ENCODE measurements at places on chromosomes 6 and 20.
A peak's percentile ranks its signal among the peaks of the same experiment; 100 is the strongest.

GRCh38 chr6:53983301-53983700 lies 127.9 kb upstream of the MLIP start:
- no peak for DNase-seq

DNA sequence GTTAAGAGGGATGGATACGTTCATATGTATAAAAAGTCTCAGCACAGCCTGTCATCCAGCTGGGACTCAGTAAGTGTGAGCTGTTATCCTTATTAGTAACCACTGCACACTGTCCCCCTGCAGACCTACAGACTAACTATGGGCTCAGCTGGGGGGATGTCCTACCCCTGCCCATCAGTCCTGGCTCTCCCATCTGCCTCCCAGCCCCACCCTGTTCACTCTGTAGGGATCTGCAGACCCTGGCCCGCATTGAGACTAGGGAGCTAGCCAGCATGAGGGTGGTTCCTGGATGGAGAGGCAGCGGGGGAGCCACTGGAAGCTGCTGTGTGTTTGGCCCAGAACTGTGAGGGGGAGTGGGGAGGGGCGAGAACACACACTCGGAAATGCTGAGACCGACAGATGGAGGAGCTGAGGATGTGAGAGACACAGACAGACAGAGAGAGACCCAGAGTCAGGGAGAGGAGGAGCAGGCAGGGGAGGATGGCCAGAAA lies 17.1 kb downstream of the XKR7 start:
- DNase-seq: no peak

DNA sequence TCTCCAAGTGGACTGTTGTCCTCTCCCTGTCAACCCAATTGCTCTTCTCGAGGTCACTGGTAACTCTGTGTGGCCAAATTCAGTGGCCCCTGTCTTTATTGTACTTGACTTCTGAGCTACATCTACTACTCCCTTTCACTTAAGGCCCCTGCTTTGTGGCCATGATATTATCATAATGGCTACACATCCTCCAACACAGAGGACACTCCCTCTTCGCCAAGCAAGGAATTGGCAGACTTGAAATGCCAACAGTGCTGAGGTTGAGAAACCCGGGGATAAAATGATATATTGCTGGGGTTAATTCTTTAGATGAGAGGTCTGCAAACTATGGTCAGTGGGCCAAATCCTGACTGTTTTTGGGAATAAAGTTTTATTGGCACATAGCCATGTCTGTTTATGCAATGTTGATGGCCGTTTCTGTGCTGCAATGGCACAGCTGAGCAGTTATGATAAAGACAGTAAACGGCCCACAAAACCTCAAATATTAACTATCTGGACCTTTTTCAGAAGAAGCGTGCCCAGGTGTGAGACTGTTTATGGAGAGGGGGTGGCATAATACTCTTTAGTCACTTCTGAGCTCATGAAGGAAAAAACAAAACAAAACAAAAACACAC lies 12.0 kb upstream of the MRPS10 start:
- DNase-seq: no peak

GRCh38 chr6:7811441-7811840 lies 85.5 kb downstream of the BMP6 start:
- DNase-seq: no peak

DNA sequence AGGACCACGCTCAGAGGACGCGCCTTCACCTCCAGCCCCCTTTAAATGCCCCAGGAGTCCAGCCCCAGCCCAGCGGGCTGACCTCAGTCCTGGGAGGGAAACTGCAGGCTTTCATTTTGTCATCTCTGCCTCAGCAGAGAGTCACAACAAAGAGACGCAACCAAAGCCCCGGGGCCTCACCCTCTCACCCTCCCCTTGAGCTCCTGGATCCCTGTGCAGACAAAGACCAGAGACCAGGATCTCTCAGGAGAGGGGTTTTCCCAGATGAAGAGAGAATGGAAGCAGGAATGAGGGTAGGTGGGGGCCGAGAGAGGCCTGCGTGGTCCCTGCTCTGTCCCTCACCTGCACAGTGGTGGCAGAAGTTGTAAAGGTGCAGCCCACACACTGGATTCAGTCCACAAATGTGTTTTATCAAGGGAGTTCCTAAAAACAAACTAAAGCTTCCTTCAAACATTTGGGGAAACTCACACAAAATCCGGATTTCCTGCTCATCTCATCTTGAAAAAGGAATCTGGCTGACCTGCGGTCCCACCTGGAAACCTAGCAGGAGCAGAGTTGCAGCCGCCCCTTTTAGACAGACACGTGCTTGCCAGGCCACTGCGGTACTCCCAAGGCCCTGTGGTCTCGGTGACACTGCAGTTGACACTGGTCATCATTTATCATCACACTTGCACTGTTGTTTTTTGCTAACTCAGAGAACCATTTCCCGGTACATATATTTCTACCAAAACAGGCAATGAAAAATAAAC lies 27.1 kb downstream of the PTGIS start:
- no peak for DNase-seq

DNA sequence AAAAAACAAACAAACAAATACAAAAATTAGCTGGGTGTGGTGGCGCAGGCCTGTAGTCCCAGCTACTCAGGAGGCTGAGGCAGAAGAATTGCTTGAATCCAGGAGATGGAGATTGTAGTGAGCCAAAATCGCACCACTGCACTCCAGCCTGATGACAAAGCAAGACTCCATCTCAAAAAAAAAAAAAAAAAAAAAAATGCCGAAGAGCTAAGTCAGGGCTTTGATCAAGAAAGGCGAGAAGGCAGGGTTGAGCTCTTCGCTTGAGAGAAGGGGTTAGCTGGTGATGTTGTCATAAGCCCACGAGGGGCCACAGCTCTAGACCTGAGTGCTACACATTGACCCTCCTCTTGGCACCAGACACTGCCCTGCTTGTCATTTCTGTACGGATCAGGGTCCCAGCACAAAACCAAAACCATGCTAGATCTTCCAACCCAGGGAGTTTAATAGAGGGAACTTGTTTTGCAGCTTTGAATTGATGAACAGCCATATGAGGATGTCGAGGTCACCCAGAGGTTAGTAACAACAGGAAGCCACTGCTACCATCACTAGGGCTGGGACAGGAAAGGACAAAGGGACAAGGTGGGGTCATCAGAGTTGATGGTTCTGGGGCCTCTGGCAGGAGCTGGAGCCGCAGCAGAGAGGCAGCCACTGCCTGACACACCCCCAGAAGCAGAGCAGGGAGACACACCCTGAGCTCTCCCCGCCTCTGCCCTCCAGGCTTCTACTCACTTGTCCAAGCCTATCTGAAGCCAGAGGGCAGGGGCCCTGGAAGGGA lies 122.7 kb downstream of the SNX5 start:
- peak; percentile 6 for DNase-seq

DNA sequence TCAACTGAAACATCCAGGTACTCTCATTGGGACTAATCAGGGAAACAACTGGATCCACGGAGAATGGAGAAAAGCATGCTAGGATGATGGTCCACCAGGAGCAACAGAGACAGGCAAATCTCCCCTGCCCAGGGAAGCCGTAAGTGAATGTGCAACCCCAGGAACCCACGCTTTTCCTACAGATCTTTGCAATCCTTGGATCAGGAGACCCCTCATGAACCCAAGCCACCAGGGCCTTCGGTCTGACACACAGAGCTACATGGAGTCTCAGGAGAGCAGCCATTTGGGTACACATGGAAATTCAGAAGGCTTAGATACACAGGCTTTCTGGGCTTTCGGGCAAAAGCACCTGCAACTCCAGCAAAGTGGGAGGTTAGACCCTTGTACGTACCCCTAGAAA lies 122.1 kb upstream of the PTCHD4 start:
- no peak for DNase-seq

- DNase-seq: no peak
Measured at GRCh38 chr6:1696463-1696850, 86.7 kb downstream of the FOXC1 start.

DNA sequence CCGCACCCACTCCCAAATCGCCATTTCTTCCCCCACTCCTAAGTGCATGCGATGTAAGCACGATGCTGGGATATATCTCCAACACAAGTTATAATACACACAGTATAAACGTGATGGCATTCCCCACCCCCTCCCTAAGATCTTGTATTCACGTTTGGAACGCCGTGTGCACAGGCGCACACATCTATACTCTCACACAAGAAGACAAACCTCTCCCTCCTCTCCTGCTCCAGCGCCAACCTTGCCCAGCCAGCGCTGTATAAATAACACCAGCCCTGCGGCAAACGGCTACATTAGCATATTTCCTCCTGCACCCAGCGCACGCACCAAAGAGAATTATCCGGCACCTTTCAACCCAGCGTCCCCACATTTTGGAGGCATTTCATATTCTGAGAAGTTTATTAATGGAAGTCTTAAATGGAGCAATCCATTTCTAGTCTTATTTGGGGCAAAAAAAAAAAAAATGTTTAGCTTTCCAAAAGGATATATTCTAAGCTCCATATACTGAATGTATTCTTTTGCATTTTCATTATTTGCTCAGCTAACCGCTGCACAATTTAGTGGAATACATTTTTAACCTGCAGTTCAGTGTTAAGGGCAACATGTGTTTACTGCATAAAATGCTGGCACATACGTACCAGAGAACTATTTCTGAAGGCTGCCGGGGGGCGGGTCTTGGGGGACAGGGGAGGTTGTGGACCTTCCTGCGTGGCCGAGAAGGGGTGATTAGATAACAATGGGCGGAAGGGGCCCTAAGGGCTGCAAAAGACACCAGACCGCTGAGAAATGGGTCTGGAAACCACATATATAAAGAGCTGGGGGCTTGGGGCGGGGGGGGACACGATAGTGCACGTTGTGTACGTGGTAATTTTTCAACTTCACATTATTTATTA lies 1.1 kb upstream of the SLC22A23 start:
- DNase-seq: peak; percentile 15

DNA sequence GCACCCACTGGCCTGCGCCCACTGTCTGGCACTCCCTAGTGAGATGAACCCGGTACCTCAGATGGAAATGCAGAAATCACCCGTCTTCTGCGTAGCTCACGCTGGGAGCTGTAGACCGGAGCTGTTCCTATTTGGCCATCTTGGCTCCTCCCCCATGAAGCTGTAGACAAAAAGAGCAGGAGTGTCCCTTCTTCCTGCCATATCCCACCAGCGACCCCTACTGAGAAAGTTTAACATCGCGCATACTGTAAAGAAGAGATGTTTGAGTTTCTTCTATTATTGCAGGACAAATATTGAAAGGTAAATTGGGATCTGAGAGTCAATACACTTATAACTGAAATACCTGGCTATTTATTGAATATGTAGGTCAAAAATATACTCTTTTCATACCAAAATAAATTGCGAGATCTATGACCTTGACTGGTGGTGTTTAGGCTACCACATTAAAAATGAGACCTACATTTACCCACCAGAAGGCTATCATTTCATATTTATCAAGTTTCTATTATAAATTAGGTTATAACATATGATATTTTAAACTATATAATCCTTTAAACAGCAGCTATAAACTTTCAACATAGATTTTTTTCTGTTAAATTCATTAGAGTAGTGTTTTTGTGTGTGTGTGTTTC lies 586.3 kb downstream of the HTR1B start:
- DNase-seq: no peak

DNA sequence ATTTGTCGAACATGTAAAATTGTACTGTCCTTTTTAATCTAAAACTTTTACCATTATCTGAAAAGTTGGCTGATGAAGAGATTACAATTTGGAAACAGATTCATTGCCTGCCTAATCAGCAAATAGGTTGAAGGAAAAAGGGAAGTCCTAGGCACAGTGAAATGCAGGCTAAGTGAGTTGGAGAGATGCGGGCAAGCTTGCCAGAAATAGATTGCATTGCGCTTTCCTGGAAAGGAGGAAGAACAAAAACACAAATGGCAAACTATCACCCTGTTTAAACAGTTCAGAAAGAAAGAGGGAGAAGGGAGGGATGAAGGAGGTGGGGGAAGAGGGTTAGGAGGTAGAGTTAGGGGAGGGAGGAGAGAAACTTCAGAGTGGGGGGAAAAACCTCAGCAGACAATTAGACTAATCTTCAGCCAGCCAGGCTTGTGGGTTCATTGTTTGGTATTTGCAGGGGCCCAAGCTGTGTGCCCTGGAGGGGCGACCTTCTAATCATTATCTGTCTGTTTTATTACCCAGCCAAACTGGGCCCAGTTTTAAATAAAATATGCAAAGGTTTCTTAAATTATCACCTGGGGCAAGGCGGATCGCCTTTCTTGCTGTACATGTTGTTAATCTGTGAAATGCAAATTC lies 465.2 kb downstream of the TFAP2B start:
- DNase-seq: no peak

Data from CD4-positive, alpha-beta memory T cell (primary cell).